ENCODE measurements at places on chromosomes 5 and 9.

DNA sequence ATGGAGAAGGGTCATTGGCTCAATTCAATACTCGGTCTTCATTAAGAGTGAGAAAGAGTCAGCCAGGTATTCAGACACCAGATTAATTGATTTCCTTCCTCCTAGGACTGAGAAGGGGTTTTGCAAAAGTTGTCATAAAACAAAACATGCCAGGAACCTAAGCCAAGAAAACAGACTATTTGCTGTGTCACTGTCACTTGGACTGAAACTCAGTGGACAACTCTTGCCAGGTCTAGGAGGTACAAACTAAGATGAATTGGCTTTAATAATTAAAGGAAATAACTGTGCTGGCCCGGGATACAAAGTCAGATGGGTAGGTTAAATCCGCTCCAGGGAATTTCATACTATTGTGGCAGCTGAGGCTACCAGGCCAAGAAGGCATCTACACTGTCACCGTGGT lies 71.1 kb upstream of the TBC1D9B start:
- no peak overlapping the region for H3K27ac ChIP-seq
- no peak for DNase-seq
- no peak overlapping the region for H3K4me3 ChIP-seq
- H3K4me1 ChIP-seq = no peaks in the 10 kb centered on the region
- no peaks in the 10 kb centered on the region for H3K27me3 ChIP-seq

DNA sequence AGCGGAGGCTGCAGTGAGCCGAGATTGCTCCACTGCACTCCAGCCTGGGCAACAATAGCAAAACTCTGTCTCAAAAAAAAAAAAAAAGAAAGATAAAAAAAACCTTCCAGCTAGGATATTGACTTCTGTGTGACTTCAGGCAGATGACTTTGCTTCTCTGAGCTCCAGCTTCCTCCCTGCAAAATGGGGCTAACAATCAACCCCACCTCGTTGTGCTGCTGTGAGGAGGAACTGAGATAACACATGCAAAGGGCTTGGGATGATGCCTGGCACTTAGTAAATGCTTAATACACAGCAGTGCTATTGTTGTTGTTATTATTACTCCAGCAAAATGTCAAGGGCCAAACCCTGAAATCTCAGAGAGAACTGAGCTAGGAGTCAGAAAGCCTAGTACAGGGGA lies 3.5 kb upstream of the CDX1 start:
- H3K36me3 ChIP-seq = no peaks in the 10 kb centered on the region
- no peak overlapping the region for H3K27ac ChIP-seq
- H3K27me3 ChIP-seq = peaks cover 4% of the 10 kb centered on the region

GRCh38 chr5:6473284-6473683 lies 24.6 kb downstream of the UBE2QL1 start:
- no peak overlapping the region for H3K4me3 ChIP-seq
- no peaks in the 10 kb centered on the region for H3K4me1 ChIP-seq
- no peaks in the 10 kb centered on the region for H3K36me3 ChIP-seq
- no peak overlapping the region for H3K27ac ChIP-seq

- H3K27me3 ChIP-seq = no peaks in the 10 kb centered on the region
- H3K4me3 ChIP-seq = no peak overlapping the region
- DNase-seq = peak; percentile 93
- H3K4me1 ChIP-seq = peaks cover 11% of the 10 kb centered on the region
- H3K27ac ChIP-seq = peak overlapping the region; percentile 56
- no peaks in the 10 kb centered on the region for H3K36me3 ChIP-seq
These were observed 84.2 kb downstream of the MUSK start for GRCh38 chr9:110752766-110753165.

DNA sequence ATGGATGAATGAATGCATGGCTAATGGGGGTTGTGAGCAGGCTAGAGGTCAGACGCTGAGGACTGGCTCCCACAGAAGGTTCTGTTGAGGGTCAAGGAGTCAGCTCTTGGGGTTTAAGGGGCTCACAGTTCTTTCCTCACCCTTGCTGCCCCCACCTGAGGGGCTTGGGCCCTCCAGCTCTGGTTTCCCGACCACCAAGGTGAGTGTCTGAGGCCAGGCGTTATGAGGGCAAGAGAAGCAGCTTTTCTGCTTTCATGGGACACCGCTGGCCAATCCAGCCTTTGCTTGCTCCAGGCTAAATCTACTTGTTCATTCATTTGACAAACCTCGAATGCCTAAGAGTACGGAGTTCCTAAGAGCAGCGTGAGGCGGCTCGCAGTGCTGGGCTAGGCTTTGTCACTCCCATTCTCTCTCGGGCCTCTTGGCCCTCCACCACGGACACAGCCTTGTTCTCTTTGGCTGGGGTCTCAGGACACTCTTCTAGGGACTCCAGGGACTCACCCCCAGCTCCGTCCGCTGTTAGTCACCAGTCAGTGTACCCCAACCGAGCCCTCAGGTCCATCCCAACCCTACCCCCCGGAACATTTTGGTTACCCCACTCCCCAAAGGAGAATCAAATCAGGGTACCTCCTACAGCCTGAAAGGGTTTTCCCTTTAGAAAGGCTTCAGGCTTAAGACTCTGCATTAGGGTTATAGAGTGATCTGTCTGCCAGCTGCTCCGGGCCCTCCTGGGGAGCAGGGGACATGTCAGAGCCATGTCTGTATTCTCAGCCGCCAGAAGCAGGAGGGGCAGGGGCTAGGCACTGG lies 210.1 kb upstream of the MVB12B start:
- no peak overlapping the region for H3K4me3 ChIP-seq
- DNase-seq = no peak
- H3K36me3 ChIP-seq = no peaks in the 10 kb centered on the region
- H3K4me1 ChIP-seq = no peaks in the 10 kb centered on the region
- peaks cover 8% of the 10 kb centered on the region for H3K27me3 ChIP-seq

DNA sequence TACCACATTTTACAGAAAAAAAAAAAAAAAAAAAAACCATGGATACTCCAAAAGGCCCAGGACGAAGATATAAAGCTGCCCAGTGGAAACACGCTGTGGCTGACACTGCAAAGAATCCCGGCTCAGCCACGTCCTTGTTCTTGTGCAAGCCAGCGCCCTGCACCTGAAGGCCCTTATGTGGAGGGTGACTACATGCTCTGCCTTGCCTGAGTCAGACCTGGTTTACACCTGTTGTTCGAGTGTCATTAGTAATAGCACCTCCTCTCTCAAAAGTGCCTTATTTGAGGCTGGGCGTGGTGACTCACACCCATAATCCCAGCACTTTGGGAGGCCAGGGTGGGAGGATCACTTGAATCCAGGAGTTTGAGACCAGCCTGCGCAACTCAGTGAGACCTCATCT lies 54.3 kb upstream of the ZSWIM6 start:
- H3K4me1 ChIP-seq = peaks cover 22% of the 10 kb centered on the region
- no peak for DNase-seq
- H3K27ac ChIP-seq = no peak overlapping the region
- no peak overlapping the region for H3K4me3 ChIP-seq
- no peaks in the 10 kb centered on the region for H3K36me3 ChIP-seq

- H3K4me1 ChIP-seq = no peaks in the 10 kb centered on the region
- H3K27me3 ChIP-seq = peaks cover 1% of the 10 kb centered on the region
- DNase-seq = peak; percentile 46
- H3K4me3 ChIP-seq = no peak overlapping the region
- H3K36me3 ChIP-seq = no peaks in the 10 kb centered on the region
These were observed 78.7 kb upstream of the SMIM23 start for GRCh38 chr5:171706736-171707441.

- H3K27me3 ChIP-seq = no peaks in the 10 kb centered on the region
- peaks cover 33% of the 10 kb centered on the region for H3K36me3 ChIP-seq
- no peak overlapping the region for H3K4me3 ChIP-seq
- H3K27ac ChIP-seq = no peak overlapping the region
- no peak for DNase-seq
- H3K4me1 ChIP-seq = peaks cover 43% of the 10 kb centered on the region
These were observed 150.1 kb upstream of the OTULINL start for GRCh38 chr5:14431534-14431933.

- H3K4me3 ChIP-seq = no peak overlapping the region
- H3K4me1 ChIP-seq = no peaks in the 10 kb centered on the region
- no peaks in the 10 kb centered on the region for H3K27me3 ChIP-seq
- H3K36me3 ChIP-seq = no peaks in the 10 kb centered on the region
- H3K27ac ChIP-seq = no peak overlapping the region
These were observed 15.7 kb upstream of the ERBIN start for GRCh38 chr5:65910711-65911110.

- no peak overlapping the region for H3K27ac ChIP-seq
- H3K4me3 ChIP-seq = no peak overlapping the region
- DNase-seq = no peak
- no peaks in the 10 kb centered on the region for H3K27me3 ChIP-seq
- no peaks in the 10 kb centered on the region for H3K36me3 ChIP-seq
These were observed 65.0 kb downstream of the KIAA1958 start for GRCh38 chr9:112551641-112552040.

- peak; percentile 54 for DNase-seq
- no peak overlapping the region for H3K27ac ChIP-seq
- peaks cover 15% of the 10 kb centered on the region for H3K36me3 ChIP-seq
- H3K4me3 ChIP-seq = no peak overlapping the region
These were observed 162.8 kb downstream of the MAN2A1 start for GRCh38 chr5:109852371-109853155.

DNA sequence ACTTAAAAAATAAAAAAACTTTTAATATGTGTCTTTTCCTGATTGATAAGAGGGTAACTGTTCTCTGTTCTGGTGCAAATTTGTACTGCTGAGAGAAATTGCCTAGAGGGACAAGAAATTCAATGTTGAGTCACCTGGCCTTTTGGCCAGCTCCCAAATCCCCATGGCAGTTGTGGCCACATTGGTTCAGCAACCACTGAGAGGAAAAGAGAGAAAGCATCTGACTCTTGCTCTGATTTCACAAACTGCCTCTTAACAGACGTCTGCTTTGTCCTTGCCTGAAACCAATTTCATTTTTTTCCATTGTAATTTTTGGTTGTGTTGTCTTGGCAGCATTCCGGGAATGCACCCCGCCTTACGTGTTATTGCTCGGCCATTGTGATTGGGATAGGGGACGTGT lies 42.4 kb downstream of the NTRK2 start:
- H3K27me3 ChIP-seq = no peaks in the 10 kb centered on the region
- no peaks in the 10 kb centered on the region for H3K36me3 ChIP-seq
- peaks cover 22% of the 10 kb centered on the region for H3K4me1 ChIP-seq
- no peak overlapping the region for H3K27ac ChIP-seq
- H3K4me3 ChIP-seq = no peak overlapping the region

- H3K36me3 ChIP-seq = no peaks in the 10 kb centered on the region
- H3K27ac ChIP-seq = no peak overlapping the region
- H3K27me3 ChIP-seq = no peaks in the 10 kb centered on the region
- H3K4me3 ChIP-seq = no peak overlapping the region
These were observed 15.2 kb upstream of the SLC35D2 start for GRCh38 chr9:96398582-96399324.

DNA sequence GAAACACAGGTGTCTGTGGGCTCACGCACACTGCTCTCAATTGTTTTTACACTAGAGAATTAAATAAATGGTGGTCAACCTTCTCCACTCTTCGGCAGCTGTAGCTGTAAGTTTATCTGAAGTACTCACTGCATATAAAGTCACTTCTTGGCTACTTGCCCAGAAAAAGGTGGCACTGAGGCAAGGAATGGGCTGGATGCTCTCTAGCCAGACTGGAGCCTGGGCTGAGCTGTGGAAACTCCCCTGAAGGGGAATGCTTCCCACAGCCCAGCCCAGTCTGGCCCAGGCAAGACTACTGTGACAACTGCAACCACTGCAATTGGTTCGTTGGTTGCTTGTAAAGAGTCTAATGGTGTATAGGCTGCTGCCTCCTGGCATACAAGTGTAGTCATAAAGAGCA lies 4.5 kb downstream of the LEAP2 start:
- DNase-seq = peak; percentile 65
- H3K36me3 ChIP-seq = peaks cover 55% of the 10 kb centered on the region
- H3K4me1 ChIP-seq = peaks cover 11% of the 10 kb centered on the region

DNA sequence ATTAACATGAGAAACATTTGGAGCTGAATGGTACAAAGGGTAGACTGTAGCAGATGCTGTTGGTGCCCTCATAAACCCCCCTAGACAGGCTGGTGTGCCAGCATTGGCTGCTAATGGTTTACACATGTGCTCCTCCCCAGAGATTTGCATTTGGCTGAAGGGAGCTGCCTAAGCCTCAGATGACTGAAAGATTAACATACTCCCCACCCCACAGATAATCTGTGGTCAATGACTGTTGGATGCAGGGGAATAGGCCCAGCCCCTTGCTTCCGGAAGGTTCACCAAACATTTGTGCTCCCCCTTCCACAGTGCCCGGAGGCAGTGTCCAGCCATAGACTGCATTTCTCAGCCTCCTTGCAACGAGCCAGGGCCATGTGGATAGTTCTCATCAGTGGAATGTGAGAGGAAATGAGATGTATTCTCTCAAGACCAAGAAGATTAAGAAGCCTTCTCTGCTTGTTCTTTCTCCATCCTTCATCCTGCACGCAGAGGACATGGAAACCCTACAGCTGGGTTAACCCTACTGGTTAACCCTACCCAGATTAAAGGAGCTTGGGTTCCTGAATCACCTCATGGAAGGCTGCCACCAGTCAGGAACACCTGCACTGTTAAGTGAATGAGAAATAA lies 79.6 kb downstream of the PHAX start:
- DNase-seq = peak; percentile 32
- no peak overlapping the region for H3K4me3 ChIP-seq
- no peaks in the 10 kb centered on the region for H3K4me1 ChIP-seq
- H3K27ac ChIP-seq = no peak overlapping the region
- H3K36me3 ChIP-seq = no peaks in the 10 kb centered on the region

- peak; percentile 93 for DNase-seq
- H3K27me3 ChIP-seq = no peaks in the 10 kb centered on the region
- peaks cover 17% of the 10 kb centered on the region for H3K4me1 ChIP-seq
- H3K36me3 ChIP-seq = no peaks in the 10 kb centered on the region
- no peak overlapping the region for H3K4me3 ChIP-seq
These were observed 321.0 kb downstream of the ACTL7B start for GRCh38 chr9:108534741-108535140.

DNA sequence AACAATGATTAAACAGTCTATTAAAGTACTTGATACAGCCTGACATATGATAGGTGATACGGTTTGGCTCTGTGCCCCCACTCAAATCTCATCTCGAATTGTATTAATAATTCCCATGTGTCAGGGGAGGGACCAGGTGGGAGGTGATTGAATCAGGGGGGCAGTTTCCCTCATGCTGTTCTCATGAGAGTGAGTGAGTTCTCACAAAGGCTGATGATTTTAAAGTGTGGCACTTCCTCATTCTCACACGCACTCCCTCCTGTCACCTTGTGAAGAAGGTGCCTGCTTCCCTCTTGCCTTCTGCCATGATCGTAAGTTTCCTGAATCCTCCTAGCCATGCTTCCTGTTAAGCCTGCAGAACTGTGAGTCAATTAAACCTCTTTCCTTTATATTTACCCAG lies 40.1 kb upstream of the TARS1 start:
- H3K27me3 ChIP-seq = no peaks in the 10 kb centered on the region
- H3K36me3 ChIP-seq = no peaks in the 10 kb centered on the region
- H3K27ac ChIP-seq = peak overlapping the region; percentile 6
- no peak for DNase-seq
- H3K4me3 ChIP-seq = no peak overlapping the region

- peak overlapping the region; percentile 4 for H3K27ac ChIP-seq
- no peaks in the 10 kb centered on the region for H3K36me3 ChIP-seq
- H3K4me3 ChIP-seq = no peak overlapping the region
- H3K27me3 ChIP-seq = no peaks in the 10 kb centered on the region
These were observed 516.6 kb downstream of the RAB3C start for GRCh38 chr5:59099270-59099994.

All from astrocyte (in vitro differentiated cells and primary cell).